ENCODE measurements at places on chromosomes 13 and 19.

- no peak for DNase-seq
Observed at GRCh38 chr13:67341406-67341805, 111.3 kb upstream of the PCDH9 start.

GRCh38 chr13:111629926-111630325 lies 309.5 kb downstream of the TEX29 start:
- no peak for DNase-seq

GRCh38 chr13:24900507-24900906 lies 136.5 kb downstream of the RNF17 start:
- DNase-seq, result no peak

DNA sequence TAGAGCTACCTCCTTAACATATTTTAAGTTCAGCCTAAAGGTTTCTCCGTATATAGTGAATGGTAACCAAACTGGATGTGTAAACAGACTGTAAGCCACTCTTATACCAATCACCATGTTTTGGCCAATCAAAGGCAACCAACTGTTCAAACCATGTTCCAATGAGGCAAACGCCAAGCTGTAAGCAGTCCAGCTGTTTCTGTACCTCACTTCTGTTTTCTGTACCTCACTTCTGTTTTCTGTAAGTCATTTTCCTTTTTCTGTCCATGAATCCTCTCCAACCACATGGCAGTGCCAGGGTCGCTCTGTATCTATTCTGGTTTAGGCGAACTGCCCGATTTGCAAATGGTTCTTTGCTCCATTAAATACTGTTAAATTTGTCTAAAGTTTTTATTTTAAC lies 24.4 kb downstream of the COMMD6 start:
- no peak for DNase-seq

DNA sequence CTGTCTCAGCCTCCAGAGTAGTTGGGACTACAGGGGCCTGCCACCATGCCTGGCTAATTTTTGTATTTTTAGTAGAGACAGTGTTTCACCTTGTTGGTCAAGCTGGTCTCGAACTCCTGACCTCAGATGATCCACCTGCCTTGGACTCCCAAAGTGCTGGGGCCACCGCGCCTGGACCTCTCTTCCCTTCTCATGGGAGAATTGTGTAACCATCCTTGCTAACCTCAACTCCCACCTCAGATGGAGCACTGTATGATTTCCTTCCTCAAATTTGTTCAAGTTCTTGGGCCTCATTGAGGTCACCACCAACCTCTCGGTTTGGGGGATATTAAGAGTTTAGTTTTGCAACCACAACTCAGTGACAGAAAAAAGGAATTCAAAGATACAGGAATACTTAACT lies 10.7 kb downstream of the LILRA5 start:
- DNase-seq, result no peak

- no peak for DNase-seq
Observed at GRCh38 chr13:106906426-106906996, 338.6 kb upstream of the ARGLU1 start.

- peak; percentile 31 for DNase-seq
Observed at GRCh38 chr13:108609353-108609752, 20.1 kb upstream of the MYO16 start.

- DNase-seq, result no peak
Observed at GRCh38 chr19:57701625-57702024, 7.4 kb downstream of the ZNF154 start.

DNA sequence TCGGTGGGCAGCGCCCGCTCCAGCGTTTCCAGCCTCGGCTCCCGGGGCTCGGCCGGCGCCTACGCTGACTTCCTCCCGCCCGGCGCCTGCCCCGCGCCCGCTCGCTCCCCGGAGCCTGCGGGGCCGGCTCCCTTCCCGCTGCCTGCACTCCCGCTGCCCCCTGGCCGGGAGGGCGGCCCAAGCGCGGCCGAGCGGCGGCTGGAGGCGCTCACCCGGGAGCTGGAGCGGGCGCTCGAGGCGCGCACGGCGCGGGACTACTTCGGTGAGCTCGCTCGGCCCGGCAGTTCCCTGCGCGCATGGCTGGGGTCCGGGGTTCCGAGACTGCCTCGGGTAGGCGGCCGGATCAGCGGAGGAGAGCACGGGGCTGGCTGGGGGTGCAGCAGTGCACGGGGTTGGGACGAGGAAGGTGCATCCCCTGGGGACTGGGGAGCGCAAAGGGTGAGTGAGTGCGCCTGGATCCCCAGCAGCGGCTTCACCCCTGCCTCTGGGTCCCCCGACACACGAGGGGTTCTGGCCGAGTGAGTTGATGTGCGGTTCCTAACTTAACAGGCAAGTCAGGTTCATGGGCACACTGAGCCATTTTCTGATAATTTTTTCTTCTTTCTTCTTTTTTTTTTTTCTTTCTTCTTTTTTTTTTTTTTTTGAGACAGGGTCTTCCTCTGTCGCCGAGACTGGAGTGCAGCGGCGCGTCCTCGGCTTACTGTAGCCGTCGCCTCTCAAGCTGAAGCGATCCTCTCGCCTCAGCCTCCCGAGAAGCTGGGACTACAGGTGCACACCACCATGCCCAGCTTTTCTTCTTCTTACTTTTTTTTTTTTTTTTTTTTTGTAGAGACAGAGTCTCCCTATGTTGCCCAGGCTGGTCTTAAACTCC lies 1.1 kb downstream of the WTIP start:
- DNase-seq, result no peak

GRCh38 chr19:48926909-48927308 lies 6.6 kb upstream of the DHDH start:
- no peak for DNase-seq

- peak; percentile 38 for DNase-seq
Observed at GRCh38 chr19:38209671-38210457, 14.2 kb downstream of the DPF1 start.

GRCh38 chr19:17511724-17512573 lies 500 bp downstream of the PGLS start:
- DNase-seq, result peak; percentile 82

DNA sequence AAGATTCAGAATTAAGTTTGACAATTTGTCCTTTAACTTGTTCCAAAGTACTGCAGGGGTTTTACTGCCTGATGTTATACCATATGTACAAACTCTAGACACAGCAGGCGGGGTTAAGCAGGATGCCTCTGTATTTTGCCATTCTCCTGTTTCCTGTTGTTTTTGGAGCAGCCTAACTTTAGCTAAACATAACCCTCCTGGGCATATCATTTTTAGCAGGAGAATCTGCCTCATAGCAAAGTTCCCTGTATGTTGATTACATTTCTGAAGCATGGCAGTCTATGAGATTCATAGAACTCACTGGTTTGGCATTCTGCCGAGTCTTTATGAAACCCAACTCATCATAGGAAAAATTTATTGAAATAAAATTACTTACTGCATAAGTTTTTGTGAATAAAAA lies 5.2 kb downstream of the LHFPL6 start:
- DNase-seq, result no peak

DNA sequence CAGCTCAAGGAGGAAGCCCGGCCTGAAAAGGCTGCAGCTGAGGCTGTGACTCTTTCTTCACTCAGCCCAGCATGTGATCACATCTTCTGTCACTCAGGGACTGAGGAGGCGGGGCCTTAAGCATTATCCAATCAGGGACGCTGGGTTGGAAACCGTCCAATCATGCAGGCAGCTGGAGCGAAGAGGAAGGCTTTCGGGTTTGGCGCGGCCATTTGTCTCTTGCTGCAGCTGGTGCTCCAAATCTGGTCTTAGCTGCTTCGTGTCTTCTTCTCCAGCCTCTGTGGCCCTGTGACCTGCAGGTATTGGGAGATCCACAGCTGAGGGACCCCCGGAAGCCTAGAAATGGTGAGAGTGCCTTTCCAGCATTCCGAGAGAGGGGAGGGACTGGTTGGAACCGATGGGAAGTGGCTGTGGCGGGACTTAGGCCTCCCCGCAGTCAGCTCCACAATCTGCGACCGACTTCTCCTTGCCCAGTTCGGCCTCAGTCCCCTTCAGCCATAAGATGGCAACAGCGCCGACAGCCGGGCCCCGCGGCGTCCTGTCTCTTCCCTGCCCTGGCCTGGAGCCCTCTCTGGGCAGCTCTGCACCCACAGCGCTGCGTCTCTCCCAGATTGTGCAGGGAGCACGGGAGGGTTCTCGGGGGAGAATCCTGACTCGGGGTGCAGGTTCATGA lies at the start of gene ZNF90:
ZNF90 (plus strand) TSS at position 210 of the 673 bp plus-strand sequence; CDS start at position 343, 133 bp downstream.
- DNase-seq, result peak; percentile 97

GRCh38 chr19:2771786-2772674 lies 11.0 kb downstream of the SGTA start:
- no peak for DNase-seq

DNA sequence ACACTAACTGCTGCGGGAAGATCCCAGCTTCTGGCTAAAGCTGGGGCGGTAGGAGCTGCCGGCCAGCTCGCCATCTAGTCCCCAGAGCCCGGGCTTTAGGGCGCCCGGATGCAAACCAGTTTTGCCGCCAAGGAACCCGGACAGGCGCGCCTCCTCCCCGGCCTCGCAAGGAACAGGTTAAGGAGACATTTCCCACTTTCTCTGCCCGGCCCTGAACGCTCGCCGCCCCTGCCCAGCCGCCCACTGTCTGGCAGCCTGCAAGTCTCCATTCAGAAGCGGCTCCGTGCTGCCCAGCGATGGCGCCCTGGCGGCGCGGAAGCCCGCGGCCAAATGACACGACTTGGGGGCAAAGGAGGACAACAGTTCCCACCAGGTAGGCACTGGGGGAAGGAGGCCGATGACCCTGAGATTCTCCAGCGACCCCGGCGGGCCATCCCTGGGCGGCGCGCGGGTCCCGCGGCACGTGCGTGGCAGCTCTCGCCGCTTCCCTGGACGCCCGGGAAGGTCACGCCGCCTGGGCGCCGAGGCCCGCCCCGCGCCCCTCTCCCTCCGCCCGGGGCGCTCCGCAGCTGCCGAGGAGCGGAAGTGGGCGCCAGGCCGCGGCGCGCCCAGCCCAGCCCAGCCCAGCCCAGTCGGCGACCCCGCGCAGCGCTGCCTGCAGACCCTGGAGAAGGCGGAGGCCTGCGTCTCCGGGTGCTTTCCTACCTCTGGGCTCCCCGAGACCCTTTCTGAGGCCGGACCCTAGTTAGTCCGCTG lies 42.2 kb upstream of the HNRNPA1L2 start:
- DNase-seq, result peak; percentile 66

DNA sequence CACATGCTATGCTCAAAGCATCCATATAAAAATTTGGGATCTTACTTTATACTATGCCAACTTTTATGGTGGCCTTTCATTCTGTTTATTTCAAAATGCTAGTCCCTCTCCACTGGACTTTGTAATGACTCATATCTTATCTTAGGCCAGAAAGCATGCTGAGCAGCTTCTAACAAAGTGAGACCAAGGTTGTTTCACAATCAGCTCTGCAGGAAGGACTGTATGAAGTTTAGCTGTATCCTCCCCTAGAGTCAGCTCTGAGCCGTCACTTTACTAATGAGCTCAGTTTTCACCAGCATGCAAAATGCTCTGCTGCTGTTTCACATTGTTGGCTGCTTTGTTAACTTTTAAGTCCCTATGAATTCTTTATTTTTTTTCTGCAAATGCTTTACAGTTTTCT lies 1608.8 kb downstream of the OLFM4 start:
- DNase-seq, result no peak

DNA sequence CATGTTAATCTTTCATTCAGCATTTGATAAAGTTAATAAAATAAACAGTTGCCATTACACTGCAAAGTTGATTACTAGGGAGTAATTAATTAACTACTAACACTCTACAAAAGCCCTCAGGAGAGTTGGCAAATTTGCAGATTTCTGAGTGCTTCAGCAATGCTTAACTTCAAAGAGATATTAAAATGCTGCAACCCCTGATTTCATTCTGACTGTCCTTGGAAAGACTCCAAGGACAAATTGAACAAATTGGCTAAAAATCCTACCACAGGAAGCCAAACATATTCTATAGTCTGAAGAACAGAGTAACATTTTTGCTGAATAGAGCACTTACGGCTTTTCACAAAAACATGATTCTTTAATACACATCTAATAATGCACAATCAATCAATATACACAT lies 1543.0 kb downstream of the SLITRK5 start:
- DNase-seq, result no peak

DNA sequence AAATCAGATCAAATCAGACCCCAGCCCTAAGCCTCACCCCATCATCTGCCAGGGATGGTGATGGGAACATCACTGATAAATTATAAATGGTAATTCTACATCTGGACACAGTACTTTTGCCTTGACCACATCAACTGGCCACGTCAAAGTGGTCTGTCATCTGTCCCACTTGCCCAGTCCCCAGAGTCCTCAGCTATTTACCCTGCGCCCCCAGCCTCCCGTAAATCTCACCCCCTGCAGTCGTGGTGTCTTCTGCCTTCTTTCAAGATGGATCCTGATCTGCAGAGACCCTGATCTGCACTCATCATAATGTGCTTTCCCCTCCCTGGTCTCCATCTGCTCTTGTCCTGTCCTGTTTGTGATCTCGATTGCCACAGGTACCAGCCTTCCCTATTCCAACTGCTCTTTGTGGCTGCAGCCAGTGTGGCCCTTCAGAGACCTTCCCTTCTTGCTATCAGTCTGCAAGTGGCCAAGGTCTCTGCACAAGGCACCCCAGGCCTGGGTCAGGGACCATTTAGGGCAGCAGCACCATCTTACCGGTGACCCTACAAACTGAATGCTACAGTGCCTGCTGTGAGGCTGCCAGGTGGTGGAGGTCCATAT lies 26.7 kb upstream of the POP4 start:
- no peak for DNase-seq

DNA sequence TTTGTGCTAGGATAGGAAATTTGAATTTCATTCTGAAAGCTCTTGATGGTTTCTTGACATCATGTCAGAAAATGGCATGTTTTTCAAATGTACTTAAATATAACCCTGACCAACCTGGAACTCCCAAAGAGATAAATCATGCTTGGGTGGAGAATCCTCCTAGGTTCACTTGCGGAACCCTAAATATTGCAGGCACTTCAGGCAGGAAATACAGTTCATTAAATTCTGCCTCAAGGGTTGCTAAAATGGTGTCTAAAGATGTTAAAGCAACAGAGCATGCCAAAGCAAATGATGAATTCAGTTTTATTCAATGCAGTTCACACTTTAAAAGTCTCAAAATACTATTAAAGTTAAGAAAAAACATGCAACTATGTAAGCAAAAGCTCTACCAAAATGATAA lies 415.9 kb downstream of the SLITRK6 start:
- DNase-seq, result no peak

GRCh38 chr13:44199627-44200207 lies 173.9 kb upstream of the SERP2 start:
- no peak for DNase-seq

DNA sequence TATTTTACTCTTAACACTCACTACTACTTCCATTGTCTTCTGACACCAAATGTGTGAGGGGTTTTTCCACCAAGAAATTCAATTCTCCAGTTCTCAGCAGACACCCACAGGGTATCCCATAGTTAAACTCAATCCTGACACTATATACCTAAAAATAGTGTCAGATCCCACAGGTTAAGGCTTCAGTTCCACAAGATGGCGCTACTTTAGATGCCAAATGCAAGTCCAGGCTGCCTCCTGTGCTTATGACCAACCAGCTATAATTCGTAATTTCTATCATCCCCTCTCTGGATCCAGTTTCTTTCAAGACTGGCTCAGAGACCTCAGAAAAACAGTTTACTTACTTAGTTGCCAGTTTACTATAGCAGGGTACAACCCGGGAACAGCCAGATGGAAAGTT lies 1146.2 kb upstream of the SPRY2 start:
- peak; percentile 22 for DNase-seq
